ENCODE measurements at places on chromosomes 7 and 10.

GRCh38 chr7:29193316-29194205 lies 1.0 kb upstream of the CHN2 start:
- no peak for DNase-seq

DNA sequence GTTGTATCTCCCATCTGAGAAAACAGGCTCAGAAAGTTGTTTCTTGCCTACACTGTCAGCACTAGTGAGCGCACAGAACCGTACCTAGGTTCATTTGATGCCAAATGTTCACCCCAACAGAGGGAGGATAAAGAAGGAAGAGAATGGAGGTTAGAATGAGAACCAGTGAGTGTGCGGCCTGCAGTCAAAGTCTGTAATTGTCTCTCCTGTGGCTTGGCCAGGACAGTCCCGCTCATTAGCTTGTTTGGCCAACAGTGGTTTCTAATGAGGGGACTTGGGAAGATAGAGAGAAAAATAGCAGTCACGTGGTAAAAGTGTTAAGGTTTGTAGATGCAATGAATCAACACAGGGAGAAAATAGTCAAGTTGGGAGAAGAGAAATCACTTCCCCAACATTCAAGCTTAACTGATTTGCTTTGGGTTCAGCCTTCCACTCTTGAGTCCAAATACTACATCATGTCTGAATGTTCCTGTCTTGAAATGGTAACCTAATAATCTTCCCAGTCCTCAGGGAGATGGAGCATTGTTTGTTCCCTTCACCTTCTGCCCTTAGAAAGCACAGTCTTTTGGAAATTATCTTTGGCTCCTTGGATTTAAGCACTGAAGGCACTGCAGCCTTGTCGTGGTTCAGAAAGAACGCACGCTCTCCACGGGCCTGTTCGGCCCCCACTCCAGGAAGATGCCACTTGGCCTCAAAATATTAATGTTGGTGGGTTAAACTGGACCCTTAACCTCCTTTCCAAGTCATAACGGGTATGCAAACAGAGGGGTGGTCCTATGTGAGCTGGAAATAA lies 360.4 kb upstream of the ZNF32 start:
- DNase-seq: no peak

- DNase-seq: no peak
These were observed 102.1 kb downstream of the CXCL12 start for GRCh38 chr10:44282626-44283300.

- no peak for DNase-seq
These were observed 871 bp downstream of the POP7 start for GRCh38 chr7:100706672-100707311.

GRCh38 chr7:50858528-50859245 lies 76.0 kb upstream of the GRB10 start:
- DNase-seq: no peak

Data from fibroblast of skin of right quadriceps (primary cell).